ENCODE measurements at places on chromosomes 2 and 18.

GRCh38 chr18:22296304-22296703 is 121.4 kb downstream of the CTAGE1 start:
- DNase-seq = no peak

GRCh38 chr2:168662651-168663208 is 139.7 kb upstream of the NOSTRIN start:
- DNase-seq = no peak

DNA sequence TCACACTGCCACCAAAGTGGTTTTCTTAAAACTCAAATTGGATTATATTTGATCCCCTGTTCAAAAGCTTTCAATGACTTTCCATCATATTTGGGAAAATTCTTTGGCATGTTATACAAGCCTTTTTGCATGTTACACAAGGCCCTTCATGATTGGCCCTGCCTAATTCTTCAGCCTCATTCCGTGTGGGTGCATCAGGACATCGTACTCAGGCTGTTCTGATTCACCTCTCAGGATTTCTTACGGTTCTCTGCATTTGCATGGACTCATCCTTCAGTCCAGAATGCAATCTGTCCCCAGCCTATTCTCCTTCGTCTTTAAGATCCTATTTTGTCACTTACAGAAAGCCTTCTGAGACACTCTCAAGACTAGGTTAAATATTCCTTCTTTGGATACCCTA is 107.8 kb downstream of the LYPD1 start:
- no peak for DNase-seq

DNA sequence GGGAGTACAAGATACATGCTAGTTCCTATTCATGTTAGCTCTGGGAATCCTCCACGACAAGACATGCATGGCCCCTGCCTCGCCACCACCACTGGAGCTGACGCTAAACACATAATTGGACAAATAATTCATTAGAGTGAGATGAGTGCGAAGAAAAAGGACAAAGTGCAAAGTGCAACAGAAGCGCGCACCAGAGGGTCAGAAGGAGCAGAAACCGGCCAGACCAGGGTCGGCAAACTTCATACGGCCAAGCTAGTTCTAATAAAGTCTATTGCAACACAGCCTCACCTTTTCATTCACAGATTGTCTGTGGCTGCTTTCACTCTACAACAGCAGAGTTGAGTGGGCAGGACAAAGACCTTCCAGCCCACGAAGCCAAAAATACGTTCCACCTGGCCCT is 266.1 kb upstream of the KLHL29 start:
- no peak for DNase-seq

DNA sequence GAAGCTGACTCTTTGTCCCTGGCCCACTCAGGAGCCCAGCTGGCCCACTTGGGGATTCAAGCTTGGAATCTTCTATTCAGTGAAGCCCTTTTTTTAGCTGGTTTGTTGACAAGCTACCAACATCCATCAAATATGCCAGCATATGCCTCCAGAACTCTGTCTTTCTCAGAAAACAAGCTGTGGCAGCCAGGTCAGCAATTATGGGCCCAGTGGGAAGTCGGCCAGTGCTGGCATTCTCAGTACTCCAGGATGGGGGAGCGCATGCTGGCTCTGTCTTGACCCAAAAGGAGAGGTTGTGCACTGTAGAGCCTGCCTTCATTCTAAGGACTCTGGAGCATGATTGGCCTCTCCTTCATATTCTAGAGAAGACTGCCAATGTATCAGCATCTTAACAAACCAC is 401.5 kb downstream of the CNTNAP5 start:
- DNase-seq = no peak

- no peak for DNase-seq
Measured at GRCh38 chr2:41194230-41194629, 742.3 kb upstream of the SLC8A1 start.

GRCh38 chr18:10732990-10733389 is 207.2 kb downstream of the NAPG start:
- DNase-seq = no peak
